ENCODE measurements at places on chromosomes 7 and 10.

DNA sequence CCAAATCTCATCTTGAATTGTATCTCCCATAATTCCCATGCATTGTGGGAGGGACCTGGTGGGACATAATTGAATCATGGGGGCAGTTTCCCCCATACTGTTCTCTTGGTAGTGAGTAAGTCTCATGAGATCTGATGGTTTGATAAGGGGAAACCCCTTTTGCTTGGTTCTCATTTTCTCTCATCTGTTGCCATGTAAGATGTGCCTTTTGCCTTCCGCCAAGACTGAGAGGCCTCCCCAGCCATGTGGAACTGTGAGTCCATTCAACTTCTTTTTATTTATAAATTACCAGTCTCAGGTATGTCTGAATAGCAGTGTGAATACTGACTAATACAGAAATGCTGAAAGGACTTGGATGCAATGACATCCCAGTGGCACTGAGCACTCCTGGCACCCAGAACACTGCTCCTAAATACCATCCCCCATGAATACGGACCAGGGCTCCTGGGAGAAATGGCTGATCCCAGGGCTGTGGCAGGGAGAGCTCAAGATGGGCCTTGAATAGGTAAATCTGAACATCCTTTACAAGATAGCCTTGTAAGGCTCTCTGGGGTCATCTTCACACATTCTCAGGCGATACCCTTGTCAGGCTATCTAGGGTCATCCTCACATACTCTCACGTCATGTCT is 19.4 kb downstream of the ZFAND2A start:
- DNase-seq: no peak

- no peak for DNase-seq
These were observed 204.5 kb upstream of the CDCA7L start for GRCh38 chr7:22150221-22150620.

DNA sequence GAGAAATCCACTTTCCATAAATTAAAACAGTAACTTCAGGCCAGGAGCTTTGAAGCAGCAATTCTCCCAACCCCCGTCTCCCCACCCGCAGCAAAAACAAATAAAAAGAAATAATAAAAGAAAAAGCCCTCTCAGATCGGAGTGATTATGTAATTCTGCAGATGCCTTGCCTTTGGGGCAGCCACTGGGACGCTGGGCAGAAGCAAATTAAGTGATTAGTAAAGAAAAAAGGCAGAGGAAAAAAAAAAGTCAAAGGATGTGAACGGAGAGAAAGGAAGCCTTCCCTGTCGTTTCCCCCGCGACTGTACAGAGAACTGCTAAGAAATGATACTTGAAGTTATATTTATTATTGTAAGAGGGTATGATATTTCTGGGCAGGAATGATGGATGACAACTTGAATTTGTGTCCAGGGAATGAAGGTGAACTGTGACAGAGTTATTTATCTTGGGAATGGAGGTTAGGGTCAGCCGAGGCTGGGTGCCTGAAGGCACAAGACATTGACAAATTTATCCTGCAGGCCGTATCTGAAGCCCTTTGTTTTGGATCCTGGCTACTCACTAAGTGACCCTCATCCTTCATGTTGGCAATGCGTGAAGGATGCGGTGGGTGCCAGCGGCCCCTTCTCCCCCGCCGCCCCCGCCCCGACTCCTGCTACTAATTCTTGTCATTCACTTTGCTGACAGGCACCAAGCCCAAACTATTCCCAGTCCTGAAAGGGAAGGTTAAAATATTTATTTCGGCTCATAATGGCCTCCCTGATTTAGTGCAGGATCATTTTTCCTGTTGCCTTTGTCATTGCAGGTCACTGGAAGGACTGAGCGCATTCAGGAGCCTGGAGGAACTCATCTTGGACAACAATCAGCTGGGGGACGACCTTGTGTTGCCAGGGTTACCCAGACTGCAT is 604.0 kb downstream of the LRMDA start:
- DNase-seq: no peak

DNA sequence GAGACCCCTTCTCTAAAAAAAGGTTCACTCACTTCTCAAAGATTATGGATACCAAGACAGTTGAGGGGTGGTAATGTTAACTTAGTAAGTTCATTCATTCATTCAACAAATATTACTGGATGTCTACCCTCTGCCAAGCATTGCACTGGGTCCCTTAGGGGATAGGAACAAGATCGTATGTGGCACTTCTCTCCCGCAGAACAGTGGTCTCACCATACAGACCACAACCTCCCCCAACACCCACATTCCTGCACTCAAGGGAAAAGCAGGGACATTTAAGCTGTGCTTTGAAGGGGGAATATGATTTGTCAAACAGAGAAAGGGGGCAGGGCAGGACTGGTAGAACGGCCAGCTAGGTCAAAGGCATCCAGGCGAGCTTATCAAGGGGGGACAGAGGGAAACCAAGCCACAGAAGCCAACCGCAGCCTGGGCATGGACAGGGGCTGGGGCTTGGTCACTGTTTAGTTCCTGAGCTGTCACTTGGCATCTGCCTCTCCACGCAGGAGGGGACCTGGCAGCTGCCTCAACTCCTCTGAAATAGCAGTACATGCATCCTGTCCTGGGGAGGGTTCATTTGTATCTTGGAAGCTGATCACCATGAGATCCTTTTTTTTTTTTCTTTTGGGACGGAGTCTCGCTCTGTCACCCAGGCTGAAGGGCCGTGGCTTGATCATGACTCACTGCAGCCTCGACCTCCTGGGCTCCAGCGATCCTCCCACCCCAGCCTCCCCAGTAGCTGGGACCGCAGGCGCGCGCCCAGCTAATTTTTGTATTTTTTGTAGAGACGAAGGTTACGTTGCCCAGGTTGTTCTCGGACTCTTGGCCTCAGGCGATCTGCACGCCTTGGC is 949 bp upstream of the CLIP2 start:
- DNase-seq: no peak

- no peak for DNase-seq
These were observed 164.5 kb downstream of the HERPUD2 start for GRCh38 chr7:35530124-35531109.

GRCh38 chr7:28020302-28020940 is 160.2 kb downstream of the JAZF1 start:
- peak; percentile 67 for DNase-seq

DNA sequence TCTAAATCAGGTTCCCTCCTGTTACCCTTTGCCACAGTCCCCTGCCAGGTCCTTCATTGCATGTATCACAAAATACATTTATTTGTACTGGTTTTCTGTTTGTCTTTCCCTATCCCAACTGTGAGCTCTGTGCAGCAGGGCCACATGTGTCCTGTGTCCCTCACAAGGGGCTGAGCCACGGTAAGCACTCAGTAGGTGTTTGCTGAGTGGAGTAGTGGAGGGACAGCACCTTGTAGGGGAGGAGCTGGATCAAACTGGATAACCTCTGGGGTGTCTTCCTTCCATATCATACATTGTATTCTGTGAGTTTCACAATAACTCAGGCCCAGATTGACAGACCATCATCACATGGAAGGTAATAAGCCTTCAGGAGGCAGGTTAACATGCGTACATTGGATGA is 25.9 kb downstream of the PIK3CG start:
- DNase-seq: no peak

GRCh38 chr7:80530136-80530535 is 18.3 kb upstream of the GNAT3 start:
- no peak for DNase-seq

DNA sequence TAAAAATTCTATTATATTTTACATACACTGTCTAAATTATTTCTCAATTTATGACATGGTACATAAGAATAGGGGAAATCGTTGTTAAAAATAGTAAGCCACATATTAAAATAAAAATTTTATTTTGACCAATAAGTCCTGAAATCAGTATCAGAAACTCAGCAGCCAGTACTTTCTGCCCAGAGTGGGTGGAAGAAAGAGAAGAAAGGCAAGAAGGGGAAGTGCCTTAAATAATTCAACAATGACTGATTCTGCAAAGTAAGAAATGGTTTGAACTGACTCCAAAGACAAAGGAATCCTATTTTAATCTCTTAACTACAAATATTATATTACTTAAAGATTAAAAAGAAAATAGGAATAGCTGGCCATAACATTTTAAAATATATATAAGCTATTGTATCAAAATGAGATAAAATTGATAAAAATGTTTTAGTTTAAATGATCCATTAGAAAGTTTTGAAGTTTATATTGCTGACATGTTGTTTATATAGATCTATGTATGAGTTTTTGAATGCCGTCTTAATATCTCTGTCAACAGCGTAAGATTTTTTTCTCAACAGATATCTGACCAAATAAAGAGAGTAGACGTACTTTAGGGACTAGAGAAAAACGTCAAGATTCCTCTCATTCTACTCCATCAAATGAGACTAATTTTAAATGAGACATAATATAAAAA is 30.2 kb upstream of the NRCAM start:
- DNase-seq: no peak

DNA sequence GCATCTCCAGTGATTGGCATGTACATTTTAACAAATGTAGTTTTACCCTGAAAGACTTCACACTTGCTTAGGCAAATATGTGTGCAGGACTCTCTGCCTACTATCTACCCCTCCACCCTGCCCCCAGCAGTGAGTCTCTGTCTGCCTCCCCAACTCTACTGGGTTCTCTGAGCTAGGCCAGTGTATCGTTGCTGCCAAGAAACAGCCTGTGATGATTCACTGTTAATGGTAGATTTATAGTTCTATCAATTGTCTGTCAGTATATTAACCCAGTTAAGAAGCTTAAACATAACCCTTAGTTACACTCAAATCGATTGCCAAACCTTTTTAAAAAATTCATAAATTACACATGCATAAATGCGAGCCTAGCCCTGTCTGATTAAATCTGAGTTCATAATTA is 137.0 kb downstream of the SND1 start:
- DNase-seq: no peak

GRCh38 chr7:70446448-70447143 is 685.3 kb upstream of the GALNT17 start:
- DNase-seq: no peak

DNA sequence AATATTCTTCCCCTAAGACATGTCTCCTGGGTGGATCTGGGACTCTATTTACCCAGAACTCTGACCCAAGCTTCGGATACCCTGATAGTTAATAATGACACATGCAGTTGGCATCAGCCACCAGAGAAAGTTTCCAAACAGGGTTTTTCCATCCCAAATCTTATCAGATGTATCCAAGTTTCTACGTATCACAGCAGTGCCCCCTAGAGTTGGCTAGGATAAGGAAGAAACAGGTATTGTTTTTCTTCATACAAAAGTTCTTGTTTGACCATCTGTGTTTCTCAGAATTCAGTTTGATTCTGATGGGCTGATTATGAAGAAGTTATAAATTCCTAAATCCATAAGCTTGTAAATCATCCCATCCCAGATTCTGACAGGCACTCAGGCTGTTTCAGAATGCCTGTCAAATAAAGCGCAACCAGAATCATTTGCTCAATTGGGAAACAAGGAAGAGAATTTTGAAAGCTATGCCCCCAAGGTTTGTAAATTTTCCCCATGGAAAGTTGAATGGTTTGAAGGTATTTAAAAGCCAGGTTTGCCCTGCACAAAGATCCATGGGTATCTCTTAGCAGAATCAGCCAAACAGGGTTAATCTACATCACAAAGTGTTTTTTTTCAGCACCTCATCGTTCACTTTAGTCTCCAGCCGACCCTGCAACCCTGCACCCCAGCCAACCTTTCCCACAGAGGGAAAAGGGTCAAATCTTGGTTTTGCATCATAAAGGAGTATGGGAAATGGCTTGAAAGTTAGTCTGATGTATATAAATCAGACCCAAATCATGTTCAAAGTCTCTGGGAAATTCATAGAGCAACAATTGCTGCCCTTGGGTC is 47.4 kb downstream of the NRAP start:
- DNase-seq: no peak

GRCh38 chr10:131874991-131875451 is 25.8 kb upstream of the PPP2R2D start:
- peak; percentile 61 for DNase-seq

DNA sequence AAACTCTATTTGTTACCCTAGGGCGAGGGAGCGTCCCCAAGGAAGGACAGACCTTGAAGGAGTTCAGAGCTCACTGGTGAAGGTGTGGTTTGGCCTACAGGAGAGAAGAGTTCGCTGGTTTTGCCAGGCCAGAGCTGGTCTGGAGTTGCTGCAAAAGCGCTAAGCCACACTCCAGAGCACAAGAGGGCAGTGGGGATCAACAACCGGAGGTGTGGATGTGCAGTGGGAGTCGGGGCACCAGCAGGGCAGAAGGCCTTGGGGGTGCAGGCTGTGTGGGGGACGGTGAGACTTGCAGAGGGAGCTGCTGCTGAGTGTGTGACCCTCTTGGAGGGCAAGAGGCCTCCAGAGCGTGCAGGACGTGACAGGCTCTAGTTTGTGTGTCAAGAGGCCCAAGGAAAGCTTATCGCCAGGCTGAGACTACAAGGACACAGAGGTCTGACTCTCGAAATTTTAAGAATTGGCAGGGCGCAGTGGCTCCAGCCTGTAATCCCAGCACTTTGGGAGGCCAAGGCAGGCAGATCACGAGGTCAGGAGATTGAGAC is 14.3 kb upstream of the CUL1 start:
- no peak for DNase-seq

DNA sequence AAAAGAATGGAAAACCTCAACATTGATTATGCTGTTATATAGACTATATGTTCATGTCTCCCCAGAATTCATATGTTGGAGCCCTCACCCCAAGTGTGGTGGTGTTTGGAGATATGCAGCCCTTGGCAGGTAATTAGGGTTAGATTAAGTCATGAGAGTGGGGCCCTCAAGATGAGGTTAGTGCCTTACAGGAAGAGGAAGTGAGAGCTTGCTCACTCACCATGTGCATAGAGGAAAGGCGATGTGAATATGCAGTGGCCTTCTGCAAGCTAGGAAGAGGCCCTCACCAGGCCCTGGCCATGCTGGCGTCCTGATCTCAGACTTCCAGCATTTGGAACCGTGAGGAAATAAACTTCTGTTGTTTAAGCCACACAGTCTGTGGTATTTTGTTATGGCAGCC is 14.8 kb downstream of the ZNF33A start:
- no peak for DNase-seq

DNA sequence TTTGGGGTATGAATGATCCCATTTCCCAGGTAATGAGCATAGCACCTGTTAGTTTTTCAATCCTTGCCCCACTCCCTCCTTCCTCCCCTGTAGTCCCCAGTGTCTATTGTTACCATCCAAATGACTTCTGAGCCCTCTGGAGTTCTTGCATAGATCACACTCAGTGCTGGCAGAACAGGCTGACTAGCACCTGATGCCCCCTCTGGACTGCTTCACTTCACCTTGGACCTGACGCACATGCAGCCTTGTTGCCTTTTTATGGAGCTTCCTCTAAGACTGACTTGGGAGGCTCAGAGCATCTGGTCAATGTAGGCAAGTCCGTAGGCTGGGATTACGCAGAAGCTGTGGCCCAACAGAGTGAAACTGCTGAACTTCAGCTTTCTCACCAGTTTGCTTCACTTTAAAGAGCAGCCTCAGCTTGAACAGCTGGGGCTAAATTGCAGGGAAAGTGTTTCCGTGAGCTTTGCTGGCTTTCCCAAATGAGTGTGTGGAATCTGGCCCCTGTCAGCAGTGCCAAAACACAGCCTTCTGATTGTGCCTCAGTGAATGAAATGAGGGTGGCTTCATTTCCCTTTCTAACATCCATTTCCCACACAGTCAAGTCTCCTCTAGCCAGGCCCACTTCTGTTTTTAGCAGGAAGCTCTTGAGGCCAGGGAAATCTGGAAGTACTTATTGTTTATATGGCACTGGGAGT is 48.5 kb downstream of the NXPH1 start:
- DNase-seq: no peak
